SJCRH30 (cell line): ENCODE measurements at places on chromosomes 2 and 18. TPM values are rescaled to one million over a fixed set of nuclear protein-coding genes. Genes with fewer than 3 reads are reported as not detected.

The KCNG3 gene
- total RNA-seq: 0.03 and 0.06 TPM in 2 replicates

The PDE11A gene
- total RNA-seq: 0.43 and 0.66 TPM in 2 replicates

The RIT2 gene
- not detected in 2 replicates for total RNA-seq

The DSG4 gene
- not detected in 2 replicates for total RNA-seq

The MDH1 gene
- 410 and 419 TPM in 2 replicates for total RNA-seq

The TBR1 gene
- total RNA-seq: 0.13 and 0.20 TPM in 2 replicates
